ENCODE measurements at places on chromosomes 11 and 22. TPM values are rescaled to one million over a fixed set of nuclear protein-coding genes. Genes with fewer than 3 reads are reported as not detected.

DNA sequence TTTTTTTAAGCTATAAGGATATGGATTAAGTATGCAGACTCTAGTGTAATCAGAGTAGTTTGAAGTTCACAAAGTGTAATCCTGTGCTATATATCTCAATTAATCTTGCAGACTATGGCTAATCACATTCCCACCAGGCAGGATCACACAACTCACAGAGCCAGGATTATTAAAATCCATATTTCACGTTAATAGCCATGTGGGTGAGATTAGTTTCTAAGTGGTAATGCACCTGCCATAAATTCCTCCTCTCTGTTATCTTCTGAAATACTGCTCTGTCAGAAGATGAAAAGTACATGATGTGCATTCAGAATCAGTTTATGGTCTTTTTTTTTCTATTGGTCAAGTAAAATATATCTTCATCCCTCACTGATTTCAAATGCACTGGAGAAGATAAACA is 686.1 kb downstream of the CNTN5 start:
- H3K27ac ChIP-seq = no peak overlapping the region
- H3K4me1 ChIP-seq = no peaks in the 10 kb centered on the region

GRCh38 chr22:16989915-16990314 is 18.1 kb downstream of the GAB4 start:
- H3K27me3 ChIP-seq = no peaks in the 10 kb centered on the region
- DNase-seq = no peak
- H3K4me1 ChIP-seq = no peaks in the 10 kb centered on the region
- no peaks in the 10 kb centered on the region for H3K36me3 ChIP-seq
- H3K4me3 ChIP-seq = no peak overlapping the region
- H3K27ac ChIP-seq = no peak overlapping the region

DNA sequence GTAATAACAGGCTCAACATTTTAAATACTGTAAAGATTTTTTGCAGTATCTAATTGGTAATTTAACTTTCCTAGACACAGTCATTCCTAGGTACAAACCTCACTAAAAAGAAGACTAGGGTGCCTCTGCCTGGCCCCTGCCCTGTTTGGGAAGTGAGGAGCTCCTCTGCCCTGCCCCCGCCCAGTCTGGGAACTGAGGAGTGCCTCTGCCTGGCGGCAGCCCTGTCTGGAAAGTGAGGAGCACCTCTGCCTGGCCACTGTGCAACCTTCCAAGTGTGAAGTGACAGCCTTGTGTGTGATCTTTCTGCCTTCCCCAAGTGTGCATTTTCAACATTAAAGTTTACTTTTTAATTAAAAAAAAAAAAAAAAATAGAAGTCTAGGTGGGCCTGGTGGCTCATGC is 4.2 kb downstream of the CHORDC1 start:
- DNase-seq = no peak
- H3K4me3 ChIP-seq = no peak overlapping the region
- H3K4me1 ChIP-seq = peaks cover 23% of the 10 kb centered on the region
- H3K36me3 ChIP-seq = peaks cover 28% of the 10 kb centered on the region

- peaks cover 3% of the 10 kb centered on the region for H3K36me3 ChIP-seq
- H3K27ac ChIP-seq = no peak overlapping the region
- H3K4me1 ChIP-seq = peaks cover 59% of the 10 kb centered on the region
- no peak for DNase-seq
- no peak overlapping the region for H3K4me3 ChIP-seq
Observed at GRCh38 chr11:64249038-64249437, 2.3 kb upstream of the PLCB3 start.

DNA sequence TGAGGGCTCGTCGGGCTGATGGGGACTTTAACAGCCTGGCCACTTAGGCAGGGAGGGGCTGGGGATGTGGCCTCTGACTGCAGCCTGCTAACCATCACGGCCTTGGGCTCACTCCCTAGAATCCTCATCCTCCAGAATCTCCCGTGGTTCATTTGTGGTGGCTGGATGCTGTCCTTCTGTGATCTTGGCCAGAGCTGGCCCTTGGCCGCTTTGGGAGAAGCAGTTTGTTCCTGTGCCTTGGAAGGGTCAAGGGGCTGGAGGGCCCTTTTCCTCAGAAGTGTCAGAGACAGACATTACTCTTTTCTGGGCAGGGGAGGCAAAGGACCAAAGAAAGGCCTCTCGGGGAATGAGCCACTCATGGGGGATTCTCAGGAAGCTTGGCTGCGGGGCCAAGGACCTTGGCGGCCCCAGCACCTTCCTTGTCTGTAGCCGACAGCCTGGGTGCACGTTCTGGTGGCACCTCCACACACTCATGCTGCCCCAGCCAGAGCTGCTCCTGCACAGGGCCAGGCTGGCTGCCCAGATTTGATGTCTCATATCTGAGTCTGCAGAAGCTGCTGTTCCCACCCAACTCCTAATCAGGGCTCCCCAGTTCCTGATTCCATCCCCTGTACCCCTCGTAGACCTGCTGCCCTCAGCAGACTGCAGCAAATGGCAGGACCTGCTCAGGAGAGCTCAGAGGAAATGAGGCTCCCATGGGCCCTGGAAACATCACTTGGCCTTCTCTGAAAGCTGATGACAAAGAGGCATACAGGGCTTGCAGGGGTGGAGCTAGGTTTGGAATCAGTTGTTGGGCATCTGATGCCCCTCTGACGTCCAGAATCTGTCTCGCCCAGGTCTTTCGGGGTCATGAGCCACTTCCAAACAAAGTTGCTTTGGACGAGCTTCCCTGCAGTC is 107.7 kb downstream of the CTTN start:
- H3K27ac ChIP-seq = no peak overlapping the region
- H3K36me3 ChIP-seq = no peaks in the 10 kb centered on the region
- no peak for DNase-seq
- H3K27me3 ChIP-seq = no peaks in the 10 kb centered on the region

FLRT1 gene
- total RNA-seq = not detected

KCNC1 gene
- not detected for total RNA-seq

GRCh38 chr11:102911758-102912481 is 37.1 kb upstream of the MMP12 start:
- no peaks in the 10 kb centered on the region for H3K4me1 ChIP-seq
- no peak overlapping the region for H3K4me3 ChIP-seq
- H3K27ac ChIP-seq = no peak overlapping the region
- H3K27me3 ChIP-seq = no peaks in the 10 kb centered on the region
- DNase-seq = no peak
